Eye (tissue), 1 donor: ENCODE measurements at places on chromosomes 2 and 18.

DNA sequence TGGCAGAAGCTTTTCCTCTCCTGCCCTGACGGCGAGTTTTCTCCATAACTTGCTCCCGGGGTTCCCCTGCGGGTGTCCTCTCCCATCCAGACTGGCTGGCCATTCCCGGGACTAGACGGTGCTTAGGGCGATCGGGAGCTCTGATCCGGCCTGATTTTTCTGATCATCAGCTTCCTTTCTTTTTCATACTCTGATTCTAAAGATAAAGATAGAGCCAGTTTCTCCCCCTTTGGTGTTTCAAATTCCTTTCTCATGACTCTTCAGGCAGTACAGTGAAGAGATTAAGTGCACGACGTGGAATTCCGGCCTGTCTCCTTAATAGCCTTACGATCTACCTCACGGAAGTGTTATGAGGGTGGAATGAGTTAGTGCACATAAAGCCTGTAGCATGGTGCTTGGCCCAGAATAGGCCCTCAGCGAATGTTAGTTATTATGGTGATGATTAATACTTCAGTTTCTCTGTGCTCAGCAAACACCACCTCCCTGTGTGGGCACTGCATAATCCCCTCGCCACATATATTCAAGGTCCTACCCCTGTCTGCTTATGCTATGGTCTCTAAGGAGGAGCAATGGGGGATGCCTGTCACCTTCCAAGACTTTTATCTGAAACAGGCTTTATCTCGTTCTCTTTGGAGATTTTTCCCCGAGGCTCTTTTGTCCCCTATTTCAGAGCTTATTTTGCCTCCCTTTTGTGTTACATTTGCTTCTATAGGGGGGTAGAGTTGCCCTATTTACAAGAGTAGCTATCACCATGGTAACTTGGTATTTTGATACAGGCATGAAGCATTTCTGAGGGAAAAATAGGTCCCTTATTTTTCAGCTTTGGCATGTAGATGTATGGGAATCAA is 254.8 kb downstream of the CDH2 start:
- DNase-seq: peak; percentile 48

GRCh38 chr2:231711677-231712450 is 3.5 kb downstream of the PTMA start:
- peak; percentile 32 for DNase-seq

DNA sequence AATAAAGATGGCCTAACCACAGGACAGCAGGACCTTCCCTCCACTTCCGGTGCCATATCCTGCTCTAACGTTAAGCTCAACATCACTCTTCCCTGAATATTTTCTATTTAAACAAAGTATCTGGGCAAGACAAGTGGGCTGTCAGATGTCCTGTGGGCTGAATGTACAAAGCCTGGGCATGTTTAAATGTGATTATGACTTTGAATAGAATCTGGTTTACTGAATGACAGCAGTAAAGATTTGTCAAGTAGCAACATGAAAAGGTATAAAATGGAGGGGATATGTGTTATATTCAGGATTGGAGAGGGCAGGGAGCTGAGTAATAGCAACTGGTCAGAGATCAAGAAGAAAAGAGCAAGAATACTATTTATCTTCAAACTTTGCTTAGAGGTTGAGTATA is 540.9 kb downstream of the NRXN1 start:
- no peak for DNase-seq

GRCh38 chr2:48070415-48070814 is 164.1 kb upstream of the FBXO11 start:
- peak; percentile 83 for DNase-seq

- no peak for DNase-seq
Observed at GRCh38 chr2:113072584-113072983, 4.8 kb downstream of the IL1F10 start.

DNA sequence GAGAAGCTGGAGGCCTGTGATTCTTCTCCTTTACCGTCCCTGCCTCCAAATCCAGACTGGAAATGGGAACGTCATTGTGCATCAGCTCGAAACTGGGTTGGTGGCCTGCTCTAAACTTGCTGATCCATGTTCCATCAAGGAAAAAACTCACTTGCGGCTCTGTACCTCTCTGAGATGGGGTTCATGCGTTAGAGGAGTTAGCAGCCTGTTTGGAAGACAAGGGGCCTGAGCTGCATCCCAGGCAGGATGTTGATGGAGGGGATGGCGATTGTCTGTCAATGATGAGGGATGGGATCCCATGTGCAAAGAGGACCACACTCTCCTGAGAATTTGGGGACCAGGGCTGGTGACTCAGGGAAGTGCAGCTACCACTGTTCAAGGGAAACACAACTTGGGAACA is 26.0 kb downstream of the TWIST2 start:
- no peak for DNase-seq

- DNase-seq: no peak
Observed at GRCh38 chr2:12514631-12515437, 201.9 kb upstream of the TRIB2 start.

DNA sequence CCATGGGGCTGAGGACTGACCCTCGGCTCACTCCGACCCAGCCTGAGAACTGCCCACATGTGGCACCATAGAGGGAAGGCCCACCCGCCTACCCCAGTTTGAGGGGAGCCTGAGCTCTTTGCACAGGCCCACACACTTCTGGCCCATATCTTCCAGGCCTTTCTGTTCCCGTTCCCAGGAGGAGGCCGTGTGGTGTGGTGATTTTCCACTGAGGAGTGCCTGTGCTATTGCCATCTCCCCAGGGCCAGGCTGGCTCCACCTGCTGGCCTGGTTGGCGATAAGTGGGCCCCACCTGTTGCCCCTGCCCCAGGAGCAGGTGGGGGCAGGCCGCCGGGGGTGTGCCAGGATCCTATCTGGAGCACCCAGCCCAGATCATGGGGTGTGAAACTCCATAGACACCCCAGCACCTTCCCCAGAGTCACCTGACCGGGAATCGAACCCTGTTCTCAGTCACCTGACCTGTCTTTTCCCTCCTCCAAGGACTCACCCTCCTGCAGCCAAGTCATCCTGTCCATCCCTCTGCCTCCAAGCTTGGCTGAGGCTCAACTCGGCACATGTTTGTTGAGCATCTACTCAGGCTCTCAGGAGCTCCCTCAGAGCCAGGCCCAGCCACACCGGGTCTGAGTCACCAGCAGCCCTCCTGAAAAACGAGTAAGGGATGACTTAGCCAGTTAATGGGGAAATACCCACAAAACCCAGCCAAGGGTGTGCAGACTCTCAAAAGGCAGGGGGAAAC is 120.1 kb downstream of the CYP26B1 start:
- DNase-seq: no peak

GRCh38 chr18:47425365-47425764 is 173.9 kb upstream of the SKOR2 start:
- no peak for DNase-seq

GRCh38 chr2:9753665-9754531 is 89.4 kb upstream of the TAF1B start:
- DNase-seq: no peak

DNA sequence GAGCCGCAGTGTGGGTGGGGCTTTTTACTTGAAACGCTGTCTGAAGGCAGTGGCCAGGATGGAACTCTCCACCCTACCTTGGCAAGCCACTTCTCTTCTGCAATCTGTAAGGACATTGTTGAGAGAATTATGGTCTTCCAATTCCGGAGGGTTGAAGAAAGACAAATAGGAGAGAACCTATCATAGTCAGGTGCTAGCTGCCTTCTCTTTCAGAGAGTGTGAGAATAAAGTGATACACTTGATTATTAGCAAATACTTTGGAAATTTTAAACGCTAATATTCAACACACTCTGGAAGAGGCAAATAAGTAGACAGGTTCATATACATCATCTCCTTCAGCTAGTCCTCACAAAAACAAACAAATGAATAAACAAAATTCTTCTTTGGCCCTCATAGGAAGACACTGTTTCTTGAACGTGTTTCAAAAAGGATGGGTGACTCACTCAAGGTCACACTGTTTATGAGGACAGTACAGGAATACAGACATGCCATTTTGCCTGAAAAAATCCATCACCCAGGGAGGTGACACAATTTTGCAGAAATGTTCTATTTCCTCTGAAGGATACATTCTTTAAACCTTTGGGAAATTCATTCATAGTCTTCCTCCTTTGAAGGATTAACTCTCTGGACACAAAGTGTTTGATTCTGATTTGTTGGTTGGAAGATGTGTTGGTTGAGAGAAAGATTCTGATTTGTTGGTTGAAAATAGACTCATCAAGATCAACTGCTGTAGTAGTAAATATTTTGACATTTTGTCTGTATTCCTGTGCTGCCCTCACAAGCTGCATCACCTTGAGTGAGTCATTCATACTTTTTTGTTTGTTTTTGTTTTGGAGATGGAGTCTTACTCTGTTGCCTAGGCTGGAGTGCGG is 2.2 kb upstream of the IL1RN start:
- DNase-seq: no peak

DNA sequence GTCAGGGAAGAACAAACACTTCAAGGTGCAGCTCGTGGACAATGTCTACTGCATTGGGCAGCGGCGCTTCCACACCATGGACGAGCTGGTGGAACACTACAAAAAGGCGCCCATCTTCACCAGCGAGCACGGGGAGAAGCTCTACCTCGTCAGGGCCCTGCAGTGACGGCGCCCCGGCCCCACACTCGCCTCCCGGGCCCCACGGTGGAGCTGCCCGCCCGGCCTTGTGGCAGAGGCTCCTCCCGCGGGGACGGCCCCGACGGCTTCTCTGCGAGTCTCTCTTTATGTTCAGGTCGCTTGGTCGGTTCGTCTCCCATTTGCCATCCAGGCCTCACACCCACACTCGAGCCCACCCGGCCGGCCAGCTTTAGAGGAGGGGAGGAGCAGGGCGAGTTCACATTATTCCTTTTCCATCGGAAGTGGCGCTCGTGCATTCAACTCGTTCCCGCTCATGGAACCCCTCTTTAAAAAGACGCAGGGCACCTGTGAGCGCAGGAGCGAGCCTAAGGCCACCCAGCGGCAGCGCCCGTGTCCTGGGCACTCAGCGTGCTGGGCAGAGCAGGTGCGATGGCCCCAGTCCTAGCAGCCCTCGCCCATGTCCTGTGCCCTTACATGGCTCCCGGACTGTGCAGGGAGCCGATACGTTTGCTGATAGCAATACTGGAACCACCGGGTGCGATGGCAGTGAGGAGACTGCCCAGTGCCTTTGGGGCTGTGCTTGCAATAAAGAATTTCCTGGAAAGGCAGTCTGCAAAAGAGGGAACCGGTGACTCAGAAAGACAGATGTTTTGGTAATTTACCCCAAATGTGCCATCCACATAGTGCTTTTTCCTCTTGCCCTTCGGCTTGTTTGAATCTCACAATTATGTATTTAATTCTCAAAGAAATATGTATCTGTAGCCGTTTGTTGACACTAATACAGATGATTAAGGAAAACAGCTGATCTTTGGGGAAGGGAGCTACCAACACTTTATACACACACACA is 148.6 kb downstream of the NCK2 start:
- no peak for DNase-seq

DNA sequence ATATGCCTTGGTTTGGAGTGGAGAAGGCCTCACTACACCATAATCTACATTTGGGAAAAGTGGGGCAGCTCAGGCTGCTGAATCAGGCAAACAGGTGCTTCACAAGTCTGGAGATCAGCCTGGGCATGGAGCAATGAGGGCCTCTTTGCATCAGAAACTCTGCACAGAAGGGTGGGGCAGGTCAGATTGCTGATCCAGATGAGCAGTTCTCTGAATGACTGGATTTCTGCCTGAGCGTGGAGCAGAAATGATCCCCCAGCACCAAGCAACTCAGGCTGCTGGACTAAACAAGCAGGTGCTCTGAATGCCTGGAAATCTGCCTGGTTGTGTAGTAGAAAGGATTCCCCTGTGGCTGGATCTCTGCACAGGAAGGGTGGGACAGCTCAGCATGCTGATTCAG is 605.3 kb upstream of the ZNF804A start:
- DNase-seq: no peak

DNA sequence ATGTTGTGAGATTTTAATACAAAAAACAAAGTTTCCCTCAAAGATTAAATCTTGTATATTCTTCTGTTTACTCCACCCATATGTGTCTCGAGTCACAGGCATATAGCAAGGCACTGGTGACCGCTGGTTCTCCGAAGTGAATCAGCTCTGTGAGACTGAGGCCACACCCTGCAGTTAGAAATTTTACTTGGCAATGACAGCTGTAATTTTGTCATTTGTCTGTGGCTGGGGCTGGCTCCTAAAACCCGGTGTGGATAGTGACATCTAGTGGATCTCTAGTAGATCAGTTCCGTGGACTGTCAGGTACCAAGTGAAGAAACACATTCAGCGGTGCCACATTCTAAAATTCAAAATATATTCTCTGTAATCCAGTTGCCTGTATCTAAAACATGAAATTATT is 278.0 kb downstream of the NEDD4L start:
- DNase-seq: peak; percentile 76

GRCh38 chr18:69774831-69775230 is 172.8 kb downstream of the CD226 start:
- DNase-seq: no peak

DNA sequence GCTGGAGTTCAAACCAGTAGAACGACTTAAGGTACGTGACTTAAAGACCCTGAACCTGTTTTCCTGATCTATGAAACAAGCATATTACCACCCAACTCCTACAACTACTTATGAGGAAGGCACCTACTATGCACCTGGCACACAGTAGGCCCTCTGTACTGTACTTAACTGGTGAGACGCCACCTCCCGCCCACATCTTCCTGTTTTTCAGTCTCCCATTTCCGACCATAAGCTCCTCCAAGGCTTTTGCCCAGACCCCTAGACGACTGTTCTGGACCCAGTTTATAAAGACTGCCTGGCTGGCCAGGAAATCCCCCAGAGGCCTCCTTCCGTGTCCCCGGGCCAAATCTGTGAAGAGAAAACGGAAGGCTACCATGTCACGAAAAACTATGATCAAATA is 1.5 kb downstream of the GALNT14 start:
- no peak for DNase-seq

DNA sequence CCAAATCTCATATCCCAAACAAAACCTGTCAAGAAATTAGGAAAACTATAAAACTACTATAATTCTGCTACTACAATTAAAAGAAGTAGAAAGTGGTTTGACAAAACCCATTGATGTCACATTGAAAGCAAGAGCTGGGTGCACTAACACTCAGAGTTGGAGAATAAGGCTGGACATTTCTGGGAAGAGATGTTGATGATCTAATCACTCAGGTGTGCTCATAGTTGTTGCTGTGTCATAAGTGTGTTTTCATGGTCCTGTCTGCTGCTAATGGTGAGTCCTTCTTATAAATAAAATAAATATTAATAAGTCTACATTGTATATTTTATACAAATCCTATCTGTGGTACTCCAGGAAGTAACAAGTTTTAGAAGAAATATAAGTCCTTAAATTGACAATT is 168.2 kb upstream of the LRP1B start:
- no peak for DNase-seq

DNA sequence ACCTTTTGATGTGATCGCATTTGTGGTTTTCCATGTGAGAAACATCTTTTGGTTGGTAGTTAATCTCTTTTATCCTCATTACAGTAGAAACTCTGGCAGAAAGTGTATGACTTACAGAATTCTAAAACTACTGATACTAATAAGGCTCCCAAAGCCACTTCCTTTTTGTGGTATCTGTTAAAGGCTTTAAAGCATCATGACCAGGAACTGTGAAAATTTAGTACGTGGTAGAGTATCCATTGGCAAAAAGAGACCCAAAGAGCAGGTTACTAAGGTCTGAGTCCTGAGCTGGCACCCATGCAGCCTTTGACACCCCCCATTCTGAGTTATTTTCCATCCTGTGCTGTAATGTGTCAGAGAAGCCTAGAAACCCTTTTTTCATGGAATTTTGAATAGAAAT is 94.5 kb downstream of the DPP4 start:
- no peak for DNase-seq

- no peak for DNase-seq
Observed at GRCh38 chr18:48819276-48819675, 131.5 kb downstream of the SMAD7 start.
